ENCODE measurements at places on chromosomes 11 and 22. TPM values are rescaled to one million over a fixed set of nuclear protein-coding genes. Genes with fewer than 3 reads are reported as not detected.

The HBG2 gene
- not detected for total RNA-seq

The KCNJ1 gene
- total RNA-seq = 175 TPM

The CEP126 gene
- 5.3 TPM for total RNA-seq

The FOLR3 gene
- 17.5 TPM for total RNA-seq

The MUC15 gene
- total RNA-seq = 10.1 TPM

The ADORA2A gene
- total RNA-seq = 6.9 TPM

The CFAP300 gene
- 8.2 TPM for total RNA-seq

DNA sequence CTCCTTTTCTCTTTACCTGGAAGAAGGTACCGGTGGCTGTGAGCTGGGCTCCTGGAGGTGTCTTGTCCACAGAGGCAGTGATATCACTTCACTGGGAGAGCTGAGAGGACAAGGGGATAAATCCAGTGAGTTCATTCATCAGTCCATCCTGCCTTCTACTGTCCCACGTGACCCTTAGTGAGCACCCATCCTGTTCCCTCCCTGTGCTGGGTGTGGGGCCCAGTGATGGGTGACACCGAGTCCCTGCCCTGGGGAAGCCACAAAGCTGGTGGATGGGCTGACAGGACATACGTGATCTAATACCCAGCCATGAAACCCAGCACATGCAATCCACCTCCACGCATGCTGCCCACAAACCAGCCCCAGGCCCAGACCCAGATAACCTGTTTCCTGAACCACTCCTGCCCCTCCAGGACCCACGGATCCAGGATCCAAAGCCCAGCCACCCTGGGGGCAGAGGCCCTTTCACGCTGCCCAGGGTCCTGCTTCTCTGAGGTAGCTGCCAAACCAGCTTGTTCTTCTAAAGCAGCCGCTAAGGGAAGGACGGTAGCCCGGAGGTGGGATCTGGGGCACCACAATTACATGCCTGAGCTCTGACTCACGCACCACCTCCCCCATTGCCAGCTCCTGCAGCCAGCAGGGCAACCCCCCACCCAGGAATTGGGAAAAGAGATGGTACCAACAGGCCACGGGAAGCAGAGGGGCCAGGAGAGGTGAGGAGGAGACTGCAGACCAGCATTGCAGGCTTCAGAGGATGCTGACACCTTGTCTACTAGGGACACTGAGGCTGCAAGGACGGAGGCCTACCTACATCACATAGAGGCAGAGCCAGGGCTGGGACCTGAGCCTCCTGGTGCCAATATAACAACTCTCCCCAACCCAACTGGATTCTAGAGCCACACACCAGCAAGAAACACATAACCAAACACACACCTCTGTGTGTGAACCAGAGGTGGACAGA, 35.2 kb downstream of the GDPD5 start:
- DNase-seq = no peak

DNA sequence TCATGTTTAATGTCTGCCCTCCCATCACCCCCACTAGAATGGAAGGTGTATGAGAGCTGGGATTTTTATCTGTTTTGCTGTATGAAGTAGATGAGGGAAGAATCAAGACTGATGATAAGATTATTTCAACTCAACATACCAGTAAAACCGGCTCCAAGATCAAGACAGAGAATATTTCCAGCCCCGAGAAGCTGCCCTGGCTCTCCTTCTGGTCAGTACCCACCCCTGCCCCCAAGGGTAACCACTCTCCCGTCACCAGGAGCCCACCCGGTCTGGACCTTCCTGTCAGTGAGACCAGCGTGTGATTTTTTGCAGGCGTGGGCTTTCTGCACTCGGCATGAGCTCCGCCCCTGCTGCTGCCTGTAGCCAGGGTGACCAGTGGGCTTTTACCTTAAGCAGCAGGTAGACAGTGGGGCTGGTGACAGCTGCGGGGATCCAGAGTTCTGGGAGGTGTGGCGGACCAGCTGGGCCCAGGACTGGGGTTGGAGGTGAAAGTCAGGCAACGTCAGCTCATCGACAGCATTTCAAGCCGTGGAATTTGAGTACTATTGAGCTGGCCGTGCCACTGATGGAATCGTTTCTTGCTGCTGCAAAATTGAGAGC, 25.6 kb downstream of the RPL3 start:
- no peak for DNase-seq

DNA sequence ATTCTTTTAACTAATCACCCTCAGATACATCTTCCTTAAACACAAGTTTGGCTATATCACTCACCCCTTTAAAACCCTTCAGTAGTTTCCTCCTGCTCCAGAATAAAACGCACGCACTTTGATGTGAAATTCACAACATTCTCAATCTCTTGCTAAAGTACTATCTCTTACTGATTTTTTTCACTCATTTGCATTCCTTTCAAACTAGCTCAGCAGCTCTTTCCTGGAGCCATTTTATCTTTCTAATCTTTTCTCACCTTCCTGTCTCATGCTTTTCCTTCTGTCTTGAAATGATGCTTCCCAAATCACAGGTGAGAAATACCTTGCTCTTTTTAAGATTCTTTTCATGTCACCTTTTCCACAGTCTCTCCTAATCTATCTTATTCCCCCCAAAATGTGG, 1074.4 kb downstream of the DLG2 start:
- no peak for DNase-seq

DNA sequence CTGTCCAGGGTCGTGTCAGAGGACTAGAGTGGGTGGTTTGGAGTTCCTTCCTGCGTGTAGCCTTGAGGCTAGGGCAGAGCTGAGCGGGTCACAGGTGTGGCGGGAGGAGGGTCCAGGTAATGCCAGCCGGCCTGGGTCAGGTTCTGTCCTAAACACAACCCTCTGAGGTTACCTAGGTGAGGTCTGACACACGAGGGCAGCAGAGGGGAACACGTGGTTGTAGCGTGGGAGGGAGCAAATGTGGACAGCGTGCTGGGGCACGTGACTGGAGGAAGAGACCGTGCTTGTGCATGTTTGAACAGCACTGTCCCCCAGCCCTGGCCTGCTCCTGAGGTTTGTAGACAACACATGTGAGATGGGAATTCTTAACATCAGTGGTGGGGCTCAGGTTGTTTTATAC, 13.1 kb downstream of the MOV10L1 start:
- DNase-seq = no peak

GRCh38 chr11:6387811-6388599, 2.3 kb upstream of the SMPD1 start:
- no peak for DNase-seq

- no peak for DNase-seq
Measured at GRCh38 chr11:121717296-121717695, 264.5 kb upstream of the SORL1-AS1 start.

DNA sequence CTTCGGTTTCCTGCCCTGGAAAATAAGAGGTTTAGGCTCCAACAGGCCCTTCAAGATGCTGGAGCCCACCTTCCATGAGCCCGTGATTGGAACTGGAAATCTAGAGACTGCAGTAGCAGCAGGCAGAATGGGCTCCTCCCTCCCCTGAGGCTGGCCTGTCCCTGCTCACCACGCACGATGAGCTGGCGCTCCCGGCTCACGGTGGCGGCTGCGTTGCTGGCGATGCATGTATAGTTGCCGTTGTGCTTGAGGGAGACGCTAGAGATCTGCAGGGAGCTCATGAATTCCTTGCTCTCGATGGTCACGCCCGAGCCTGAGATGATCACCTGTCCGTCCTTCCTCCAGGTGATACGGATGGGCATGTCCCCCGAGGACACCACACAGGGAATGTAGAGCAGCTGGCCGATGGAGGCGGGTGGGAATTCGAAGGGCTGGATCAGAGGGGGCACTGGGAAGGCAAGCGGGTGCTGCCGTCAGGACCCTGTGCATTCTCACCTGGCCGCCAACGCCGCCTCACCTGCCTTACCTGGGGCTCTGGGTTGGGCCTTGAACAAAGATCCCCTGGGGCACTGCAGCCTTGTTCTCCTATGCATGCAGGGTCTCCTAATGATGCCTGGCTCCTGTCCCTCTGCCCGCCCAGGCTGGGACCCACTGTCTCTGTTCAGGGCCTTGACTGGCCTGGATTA, 177.8 kb downstream of the CEP164 start:
- DNase-seq = no peak

- peak; percentile 91 for DNase-seq
Measured at GRCh38 chr22:29072193-29072978, 449 bp upstream of the KREMEN1 start.

DNA sequence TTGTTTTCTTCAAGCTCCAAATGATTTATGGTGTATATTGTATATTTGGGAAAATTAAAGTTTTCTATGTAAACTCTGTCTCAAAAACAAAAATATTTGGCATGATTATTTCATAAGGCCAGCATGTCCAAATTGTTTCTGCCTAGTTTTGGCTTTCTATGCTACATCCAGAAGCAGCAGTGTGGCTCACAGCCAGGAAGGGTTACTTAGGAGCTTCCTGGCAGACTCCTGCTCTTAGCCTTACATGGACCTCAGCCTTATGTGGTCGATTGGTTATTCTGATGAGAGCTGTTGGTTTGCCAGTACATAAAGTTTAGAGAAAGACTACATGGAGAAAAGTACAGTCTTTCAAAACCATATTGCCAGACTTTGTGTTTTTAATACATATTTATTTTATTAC, 297.7 kb upstream of the FAT3 start:
- no peak for DNase-seq

GRCh38 chr11:68118706-68119448, 2.3 kb downstream of the CHKA start:
- peak; percentile 46 for DNase-seq
